ENCODE measurements at places on chromosomes 1 and 21. TPM values are rescaled to one million over a fixed set of nuclear protein-coding genes. Genes with fewer than 3 reads are reported as not detected.

Gene C1orf53
- 2.5 TPM for total RNA-seq

- DNase-seq: no peak
These were observed 293.0 kb downstream of the HHAT start for GRCh38 chr1:210621712-210622111.

DNA sequence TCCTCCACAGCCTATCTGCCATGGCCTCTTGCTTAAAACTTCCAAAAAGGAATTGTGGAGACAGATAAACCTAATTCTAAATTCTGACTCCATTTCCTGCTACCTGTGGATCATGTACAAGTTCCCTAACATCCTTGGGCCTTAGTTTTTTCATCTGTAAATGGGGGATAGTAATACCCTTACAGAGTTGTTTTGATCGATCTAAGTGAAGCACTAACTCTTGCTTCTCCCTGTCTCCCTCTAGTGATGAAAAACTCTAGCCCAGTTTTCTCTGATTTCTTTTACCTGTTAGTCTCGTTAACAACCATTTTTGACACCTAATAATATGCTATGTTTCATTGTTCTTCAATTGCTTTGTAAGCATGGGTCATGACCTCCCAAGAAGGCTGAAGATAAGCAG, 65.9 kb downstream of the TM2D1 start:
- no peak for DNase-seq

DNA sequence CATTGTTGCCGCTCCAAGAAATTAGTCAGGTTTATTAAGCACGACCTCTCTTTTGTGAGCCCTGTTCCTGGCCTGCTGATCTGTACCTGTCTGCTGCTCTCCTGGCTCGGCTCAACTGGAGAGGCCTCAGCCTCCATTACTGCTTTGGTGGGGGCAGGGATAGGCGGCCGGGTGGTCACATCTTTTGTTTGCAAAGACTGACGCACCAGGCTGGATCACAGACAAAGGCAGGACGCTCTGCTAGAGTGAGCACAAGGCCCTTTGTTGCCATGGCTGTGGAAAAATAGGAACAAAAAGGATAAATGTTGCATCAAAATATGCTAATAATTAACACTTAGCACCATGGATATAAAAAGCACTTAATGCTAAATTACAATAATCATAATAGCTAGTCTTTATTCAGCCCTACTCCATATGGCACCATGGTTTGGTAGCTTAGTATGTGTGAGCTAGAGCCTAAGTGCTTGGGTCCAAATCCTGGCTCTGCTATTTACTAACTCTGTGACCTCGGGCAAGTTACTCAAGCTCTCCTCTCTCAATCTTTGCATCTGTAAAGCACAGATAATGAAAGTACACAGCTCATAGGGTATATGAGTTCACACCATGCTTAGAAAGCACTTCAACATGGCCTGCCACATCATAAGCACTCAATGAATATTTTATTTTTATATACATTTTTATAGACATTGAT, 28.9 kb upstream of the HPDL start:
- no peak for DNase-seq
